ENCODE measurements at places on chromosomes 7 and 10.

DNA sequence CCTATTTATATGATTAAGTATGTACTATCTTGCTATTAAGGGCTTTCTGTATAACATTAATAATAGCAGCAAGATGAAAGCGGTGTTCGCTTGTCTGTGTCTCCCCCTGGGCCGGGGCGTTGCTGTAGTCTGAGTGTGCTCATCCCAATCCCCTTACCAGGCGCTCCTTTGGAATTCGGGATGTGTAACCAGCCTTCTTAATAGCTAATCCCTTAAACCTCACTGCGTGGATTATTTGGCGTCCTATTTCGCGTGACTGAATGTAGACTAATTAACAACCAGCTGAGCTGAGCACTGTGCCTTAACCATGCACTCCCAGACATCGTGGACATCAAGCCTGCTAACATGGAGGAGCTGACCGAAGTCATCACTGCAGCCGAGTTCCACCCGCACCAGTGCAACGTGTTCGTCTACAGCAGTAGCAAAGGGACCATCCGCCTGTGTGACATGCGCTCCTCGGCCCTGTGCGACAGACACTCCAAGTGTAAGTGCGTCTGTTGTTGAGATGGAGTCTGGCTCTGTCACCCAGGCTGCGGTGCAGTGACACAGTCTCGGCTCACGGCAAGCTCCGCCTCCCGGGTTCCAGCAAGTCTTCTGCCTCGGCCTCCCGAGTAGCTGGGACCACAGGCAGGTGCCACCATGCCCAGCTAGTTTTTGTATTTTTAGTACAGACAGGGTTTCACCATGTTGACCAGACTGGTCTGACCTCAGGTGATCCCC lies 36.6 kb downstream of the BNIP3 start:
- DNase-seq = no peak

DNA sequence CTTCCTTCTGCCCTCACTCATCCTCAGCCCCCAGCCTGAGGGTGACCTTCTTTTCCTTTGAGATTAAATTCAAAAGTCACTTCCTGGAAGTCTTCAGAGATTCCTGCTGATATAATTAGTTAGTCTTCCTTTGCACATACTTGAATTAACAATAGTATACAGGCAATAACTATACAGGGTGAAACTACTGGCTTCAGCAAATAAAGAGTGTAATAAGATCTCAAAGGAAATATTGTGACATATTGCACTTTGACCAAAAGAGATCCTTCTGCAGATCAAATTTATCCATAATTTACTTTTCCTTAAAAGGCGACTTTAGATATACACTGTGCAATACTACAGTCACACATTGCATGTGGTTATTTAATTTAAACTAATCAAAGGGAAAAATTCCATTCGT lies 123.8 kb downstream of the SEMA3A start:
- DNase-seq = no peak

DNA sequence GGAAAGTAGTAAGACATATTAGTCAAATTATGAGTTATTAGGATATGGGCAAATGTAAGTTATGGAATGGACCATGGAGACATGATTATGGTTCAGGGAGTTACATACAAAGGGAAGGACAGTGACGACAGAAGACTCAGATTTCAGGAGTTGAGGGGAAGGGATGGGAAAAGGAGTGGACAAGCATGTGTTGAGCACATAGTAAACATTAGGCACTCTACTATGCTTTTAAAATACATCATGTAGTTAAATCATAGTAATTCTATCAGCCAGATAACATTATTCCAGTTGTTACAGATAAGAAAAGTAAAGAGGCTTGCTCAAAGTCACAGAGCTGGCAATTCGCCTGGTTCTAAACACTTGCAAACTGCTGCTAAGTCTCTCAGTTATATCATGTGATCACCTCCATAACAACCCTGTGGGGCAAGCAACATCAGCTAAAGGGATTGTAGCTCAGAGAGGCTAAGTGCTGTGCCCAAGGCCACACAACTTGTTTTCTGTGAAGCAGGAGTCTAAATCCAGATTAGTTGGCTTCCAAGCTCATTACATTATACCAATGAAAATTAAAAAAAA lies 115.2 kb upstream of the MDFIC start:
- DNase-seq = no peak

DNA sequence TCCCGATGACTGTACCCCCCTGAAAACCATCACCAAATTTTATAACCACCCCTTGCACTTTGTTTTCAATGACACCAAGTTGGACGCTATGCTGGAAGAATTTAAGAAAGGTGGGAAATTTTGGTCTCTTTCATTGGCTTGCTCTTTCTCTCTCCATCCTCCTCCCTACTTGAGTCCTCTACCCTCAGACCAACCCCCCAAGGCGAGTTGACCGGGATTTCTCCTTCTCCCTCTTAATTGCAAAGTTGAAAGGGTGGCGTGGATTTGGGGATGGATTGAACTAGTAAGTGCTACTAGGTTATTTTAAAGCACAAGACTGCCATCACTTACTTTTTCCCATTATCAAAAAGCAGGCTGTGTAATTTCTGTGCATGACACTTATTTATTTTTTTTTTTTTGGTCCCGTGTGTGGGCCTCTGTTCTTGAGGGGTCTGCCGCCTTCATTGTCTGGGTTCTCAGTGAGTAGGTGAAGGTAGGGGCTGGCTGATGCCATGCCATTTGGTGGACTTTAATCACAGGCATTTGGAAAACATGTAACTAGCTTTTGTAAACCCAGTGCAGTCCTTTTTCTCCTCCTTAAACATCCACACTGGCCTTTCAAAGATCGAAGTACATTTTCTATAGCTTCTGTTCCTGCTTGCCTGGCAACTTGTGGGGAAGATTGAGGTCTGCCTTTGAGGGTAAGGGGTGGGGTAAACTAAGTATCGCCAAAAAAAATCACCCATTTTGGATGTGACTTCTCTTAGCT lies 2.1 kb downstream of the CNNM2 start:
- no peak for DNase-seq

GRCh38 chr7:99833289-99833877 lies 5.6 kb downstream of the CYP3A43 start:
- DNase-seq = no peak

GRCh38 chr7:26376175-26376917 lies 84.7 kb downstream of the SNX10 start:
- no peak for DNase-seq

- no peak for DNase-seq
Measured at GRCh38 chr10:31011017-31011664, 20.5 kb downstream of the ZNF438 start.

GRCh38 chr7:129401967-129402860 lies 32.0 kb upstream of the STRIP2 start:
- peak; percentile 25 for DNase-seq

GRCh38 chr10:44014644-44015250 lies 366.1 kb upstream of the ZNF32 start:
- no peak for DNase-seq

DNA sequence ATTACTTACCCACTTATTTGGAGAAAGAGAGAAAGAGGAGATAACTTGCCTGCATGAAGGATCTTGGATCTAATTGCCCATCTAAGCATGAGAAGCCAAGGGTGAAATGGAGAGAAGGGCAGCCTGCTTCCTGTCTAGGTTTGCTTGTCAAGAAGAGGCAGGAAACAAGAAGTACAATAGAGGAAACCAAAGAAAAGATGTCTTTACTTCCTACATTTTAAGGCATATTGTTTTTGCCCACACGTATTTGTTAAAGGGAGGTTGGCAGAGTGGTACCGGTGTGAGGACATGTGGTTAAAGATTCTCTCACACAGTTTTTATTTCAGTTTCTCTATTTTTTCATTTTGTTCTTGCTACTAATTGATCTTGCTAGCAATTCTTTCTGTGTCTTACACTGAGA lies 6.0 kb upstream of the TAS2R38 start:
- no peak for DNase-seq

GRCh38 chr7:22154143-22154529 lies 202.8 kb downstream of the RAPGEF5 start:
- no peak for DNase-seq

- no peak for DNase-seq
Measured at GRCh38 chr7:21903020-21903786, 42.5 kb downstream of the CDCA7L start.

GRCh38 chr7:99827040-99827778 lies 604 bp upstream of the CYP3A43 start:
- DNase-seq = no peak

DNA sequence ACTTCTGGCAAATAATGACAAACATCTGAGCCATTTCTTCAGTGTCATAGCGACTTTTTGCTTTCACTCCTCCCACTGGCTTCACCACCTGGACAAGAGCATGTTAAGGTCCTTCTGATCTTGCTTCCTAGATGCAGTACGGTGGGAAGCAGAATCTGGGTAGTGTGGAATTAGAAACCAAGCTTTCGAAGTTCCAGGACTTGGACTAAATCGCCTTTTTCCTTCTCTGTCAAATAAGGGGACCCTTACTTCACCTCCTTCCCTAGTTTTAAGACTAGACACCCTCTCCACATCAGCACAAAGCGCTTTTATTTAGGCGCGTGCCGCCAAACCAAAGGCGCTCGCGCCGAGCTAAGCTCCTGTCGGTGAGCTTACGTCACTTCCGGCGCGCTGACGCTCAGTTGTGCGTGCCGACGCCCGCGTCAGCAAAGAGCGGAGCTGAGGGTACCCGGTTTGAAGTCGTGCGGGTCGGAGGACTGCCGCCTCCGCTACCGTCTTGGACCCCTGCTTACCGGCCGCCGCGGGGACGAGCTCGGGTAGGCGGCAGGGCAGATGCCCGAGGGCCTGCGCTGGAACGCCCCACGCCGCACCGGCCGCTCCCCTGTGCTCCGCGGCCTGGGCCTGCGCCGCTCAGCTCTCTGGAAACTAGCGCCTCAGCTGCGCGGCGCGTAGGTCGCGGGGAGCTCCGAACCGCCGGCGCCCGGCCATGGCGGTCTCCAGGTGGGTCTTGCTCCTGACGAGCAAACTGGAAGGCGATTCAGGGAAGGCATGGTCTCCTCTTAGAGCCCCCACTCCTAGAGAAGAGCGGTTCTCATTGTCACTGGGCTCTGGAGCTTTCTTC lies at the start of gene BTAF1:
BTAF1 (plus strand) TSS at position 400 of the 841 bp plus-strand sequence; CDS start at position 707, 307 bp downstream.
- DNase-seq = peak; percentile 86

- DNase-seq = no peak
Measured at GRCh38 chr10:6239213-6239991, 36.7 kb downstream of the PFKFB3 start.

- no peak for DNase-seq
Measured at GRCh38 chr7:98640375-98640774, 23.3 kb downstream of the NPTX2 start.

GRCh38 chr10:116251602-116252395 lies 21.2 kb downstream of the GFRA1 start:
- DNase-seq = no peak

GRCh38 chr10:10831085-10831484 lies 186.6 kb upstream of the CELF2 start:
- no peak for DNase-seq

- no peak for DNase-seq
Measured at GRCh38 chr7:114708646-114709045, 213.2 kb upstream of the MDFIC start.

DNA sequence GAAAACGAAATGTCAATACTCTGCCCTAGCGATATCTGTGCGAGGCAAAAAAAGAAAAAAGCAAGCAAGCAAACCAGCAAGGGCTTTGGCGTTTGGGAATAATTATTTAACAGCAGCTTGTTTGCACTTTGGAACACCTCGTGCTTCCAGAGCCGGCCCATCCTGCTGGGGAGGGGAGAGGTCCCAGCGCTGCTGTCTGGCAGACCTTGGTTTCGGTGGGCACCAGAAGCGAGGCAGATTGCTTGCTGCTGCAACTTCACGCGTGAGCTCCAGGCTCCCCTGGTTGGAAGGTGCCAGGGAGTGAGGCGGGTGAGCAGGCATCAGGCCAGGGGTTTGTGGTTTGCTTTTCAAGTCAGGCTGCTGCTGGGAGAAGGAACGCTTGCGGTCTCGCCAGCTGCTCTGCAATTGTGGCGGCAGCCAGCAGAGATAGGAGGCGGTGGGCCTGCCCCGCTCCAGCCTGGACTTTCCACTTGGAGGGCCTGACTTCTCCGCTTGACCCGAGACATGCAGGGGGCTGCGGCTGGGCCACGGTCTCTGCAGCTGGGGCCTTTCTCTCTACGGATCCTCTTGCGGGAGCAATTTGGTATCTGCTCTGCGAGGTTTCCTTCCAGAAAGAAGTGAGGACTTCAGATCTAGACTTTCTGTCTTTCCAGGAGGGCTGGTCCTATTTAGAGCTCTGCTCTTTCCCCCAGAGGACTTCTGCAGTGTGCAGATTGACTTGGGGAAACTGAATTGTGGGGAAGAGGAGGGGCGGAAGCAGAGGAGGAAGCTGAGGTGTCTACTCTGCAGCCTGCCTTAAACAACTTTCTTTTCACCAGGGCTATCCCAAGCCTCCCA lies 131.4 kb downstream of the PRPF18 start:
- no peak for DNase-seq

GRCh38 chr7:25614415-25614814 lies 386.1 kb upstream of the NPVF start:
- DNase-seq = no peak

DNA sequence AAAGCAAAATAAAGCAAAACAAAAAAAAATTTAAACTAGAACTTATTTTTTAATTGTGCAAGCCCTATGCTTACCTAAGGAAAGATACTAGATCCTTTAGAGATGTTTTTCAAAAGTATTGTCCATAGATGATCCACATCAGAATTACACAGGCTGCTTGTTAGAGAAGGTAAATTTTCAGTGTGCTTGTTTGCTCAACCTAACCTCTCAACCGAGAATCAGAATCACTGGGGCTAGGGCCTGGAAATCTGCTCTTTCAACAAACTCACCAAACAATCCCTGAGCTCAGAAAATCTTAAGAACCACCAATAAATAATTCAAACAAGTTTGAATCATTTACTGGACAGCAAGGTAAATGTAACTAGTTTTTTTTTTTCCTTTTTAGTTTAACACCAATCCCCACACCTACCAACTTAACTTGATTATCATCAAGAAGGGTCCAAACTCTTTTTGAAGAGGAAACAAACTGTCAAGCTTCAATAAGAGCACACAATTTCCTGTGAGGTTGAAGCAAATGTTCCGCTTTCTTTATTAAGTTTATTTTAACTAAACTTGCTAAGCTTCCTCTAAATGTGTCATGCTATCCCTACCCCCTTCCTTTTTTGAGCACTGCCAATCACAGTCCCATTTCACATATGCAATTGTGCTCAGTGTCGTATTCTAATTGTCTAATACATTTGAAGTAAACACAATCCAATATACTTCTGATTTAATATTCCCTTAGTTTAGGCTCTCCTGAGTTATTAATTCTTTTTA lies 7.4 kb upstream of the TSPAN33 start:
- no peak for DNase-seq

GRCh38 chr10:51879238-51879637 lies 179.8 kb upstream of the CSTF2T start:
- no peak for DNase-seq

GRCh38 chr10:125827133-125827532 lies 3.8 kb downstream of the BCCIP start:
- DNase-seq = no peak

GRCh38 chr10:91150631-91151030 lies 69.8 kb upstream of the PCGF5 start:
- DNase-seq = no peak

GRCh38 chr7:131574741-131575140 lies 18.3 kb upstream of the PODXL start:
- DNase-seq = no peak

GRCh38 chr10:13984647-13985155 lies 346.0 kb downstream of the FRMD4A start:
- DNase-seq = no peak

- DNase-seq = no peak
Measured at GRCh38 chr10:102309916-102310315, 64.6 kb downstream of the GBF1 start.

- DNase-seq = no peak
Measured at GRCh38 chr7:67983486-67983885, 986.9 kb downstream of the TYW1 start.

- DNase-seq = no peak
Measured at GRCh38 chr7:155202106-155202871, 95.4 kb upstream of the INSIG1 start.

All from caudate nucleus (tissue), 63 donors.